T1000 (cell line): ENCODE measurements at places on chromosomes 4 and X.

GRCh38 chr4:184384810-184385557, 89.4 kb downstream of the IRF2 start:
- DNase-seq, result no peak

DNA sequence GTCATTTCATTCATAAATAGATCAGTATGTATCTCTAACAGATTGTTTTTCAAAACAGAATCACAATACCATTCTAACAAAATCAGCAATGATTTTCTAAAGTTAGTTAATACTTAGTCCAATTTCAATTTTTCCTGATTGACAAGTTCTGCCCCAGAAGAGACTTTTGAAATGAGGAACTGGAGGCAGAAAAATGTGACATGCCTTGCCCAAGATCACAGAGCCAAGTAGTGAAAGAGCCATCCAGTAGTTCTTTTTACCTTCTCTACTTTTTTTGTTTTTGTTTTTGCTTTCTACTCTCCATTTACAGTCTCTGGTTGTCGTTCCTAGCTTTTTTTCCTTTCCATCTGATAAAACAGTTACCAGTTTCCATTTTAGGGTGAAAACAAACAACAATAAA, 129.3 kb upstream of the TMEM164 start:
- no peak for DNase-seq

GRCh38 chr4:83618991-83619645, 83.2 kb downstream of the GPAT3 start:
- no peak for DNase-seq

DNA sequence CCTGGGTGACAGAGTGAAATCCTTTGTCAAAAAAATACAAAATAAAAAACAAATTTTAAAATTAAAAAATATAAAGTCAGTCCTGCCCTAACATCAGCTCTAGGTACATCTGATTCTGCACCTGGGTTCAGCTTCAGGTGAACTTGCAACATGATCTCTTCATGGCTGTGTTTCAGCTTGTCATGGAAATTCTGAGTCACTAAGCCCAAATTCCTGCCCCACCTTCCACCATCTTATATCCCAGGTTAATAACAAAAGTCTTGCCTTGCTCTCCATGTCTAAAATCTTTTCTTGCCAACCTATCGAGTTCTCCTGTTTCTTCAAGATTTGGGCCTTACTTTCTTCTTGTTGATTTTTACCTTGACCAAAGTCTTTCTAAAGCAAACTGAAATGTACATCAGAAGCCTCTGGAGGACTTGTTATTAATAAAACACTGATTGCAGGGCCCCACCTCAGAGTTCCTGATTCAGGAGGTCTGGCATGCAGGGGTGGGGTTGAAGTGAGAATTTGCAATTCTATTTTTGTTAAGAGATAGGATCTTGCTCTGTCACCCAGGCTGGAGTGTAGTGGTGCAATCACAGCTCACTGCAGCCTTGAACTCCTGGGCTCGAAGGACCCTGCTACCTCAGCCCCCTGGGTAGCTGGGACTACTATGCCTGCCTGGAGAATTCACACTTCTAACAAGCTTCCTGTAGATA, 125.8 kb upstream of the VCX3A start:
- no peak for DNase-seq

- no peak for DNase-seq
Measured at GRCh38 chr4:102809190-102809589, 18.2 kb downstream of the UBE2D3 start.

GRCh38 chr4:101031971-101032370, 315.4 kb downstream of the PPP3CA start:
- no peak for DNase-seq

DNA sequence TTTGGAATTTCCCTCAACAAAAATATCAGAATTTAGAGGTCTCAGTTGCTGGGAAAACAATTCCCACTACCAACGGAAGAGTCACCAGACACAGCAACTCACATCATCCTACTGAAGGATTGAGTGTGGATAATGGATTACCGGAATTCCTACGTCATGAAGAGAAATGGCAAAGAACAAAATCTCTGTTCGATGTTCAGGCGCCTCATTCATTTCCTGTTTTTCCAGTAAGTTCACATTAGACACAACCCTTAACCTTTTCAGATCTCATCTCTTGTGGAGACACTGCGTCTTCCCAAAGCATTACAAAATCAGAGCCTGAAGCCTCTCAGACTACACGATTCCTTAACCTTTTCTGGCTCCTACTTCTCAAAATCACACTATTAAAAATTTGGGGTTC, 58.5 kb upstream of the CPEB2 start:
- no peak for DNase-seq

DNA sequence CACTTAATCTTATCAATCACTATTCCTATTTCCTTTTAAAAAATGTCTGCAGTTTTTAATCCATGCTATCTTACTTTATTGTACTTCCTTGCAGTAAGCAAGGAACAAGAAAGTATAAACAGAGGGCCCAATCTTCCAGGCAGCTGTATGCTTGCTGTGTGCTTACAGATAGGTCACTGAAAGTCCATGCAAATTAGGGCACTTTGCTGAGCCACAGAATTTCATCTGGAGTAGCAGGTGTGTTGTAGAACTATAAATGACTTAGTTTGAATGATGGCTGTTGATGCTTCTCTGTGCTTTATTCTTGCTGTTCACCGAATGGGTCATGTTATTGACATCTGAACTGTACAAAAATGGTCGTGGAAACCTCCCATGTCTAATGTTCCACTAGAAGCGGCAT, 154.6 kb downstream of the ATOH1 start:
- no peak for DNase-seq

DNA sequence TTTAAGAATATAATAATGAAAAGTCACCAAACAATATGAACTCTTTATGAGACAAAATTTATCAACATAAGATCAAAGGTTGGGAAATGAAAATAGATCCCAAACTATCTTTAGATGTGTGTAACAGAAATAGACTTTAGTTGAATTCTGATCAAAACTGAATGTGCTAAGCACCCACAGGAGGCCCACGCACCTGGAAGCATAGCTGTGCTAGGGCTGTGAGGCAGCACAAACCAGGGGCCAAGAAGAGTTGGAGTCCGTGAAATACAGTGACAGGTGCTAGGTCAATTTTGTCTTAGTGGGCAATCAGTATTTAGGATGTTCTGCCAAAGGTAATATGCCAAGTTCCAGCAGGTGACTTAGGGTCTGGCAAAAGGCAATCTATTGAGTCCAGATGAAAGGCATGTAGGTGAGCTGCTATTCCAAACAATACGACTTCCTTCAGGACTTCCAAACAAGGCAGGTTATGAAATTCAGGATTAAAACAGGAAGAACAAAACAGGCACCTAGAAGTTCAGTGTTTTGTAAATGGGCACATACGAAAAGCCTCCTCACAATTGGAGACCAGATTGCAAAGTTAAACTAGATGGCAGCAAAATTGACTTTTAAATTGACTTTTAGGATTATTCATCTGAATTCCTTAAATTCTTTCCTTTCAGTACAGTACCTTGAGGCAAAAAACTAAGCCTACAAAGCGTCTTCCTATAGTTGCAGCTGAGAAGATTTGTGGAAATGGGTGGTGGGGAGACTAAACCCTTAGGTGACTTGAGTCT, 4.7 kb upstream of the PCDH18 start:
- DNase-seq, result no peak
